Amygdala (tissue), 56 donors: ENCODE measurements at places on chromosomes 3 and 15.

- no peak for DNase-seq
Measured at GRCh38 chr15:77168141-77168540, 97.2 kb upstream of the TSPAN3 start.

DNA sequence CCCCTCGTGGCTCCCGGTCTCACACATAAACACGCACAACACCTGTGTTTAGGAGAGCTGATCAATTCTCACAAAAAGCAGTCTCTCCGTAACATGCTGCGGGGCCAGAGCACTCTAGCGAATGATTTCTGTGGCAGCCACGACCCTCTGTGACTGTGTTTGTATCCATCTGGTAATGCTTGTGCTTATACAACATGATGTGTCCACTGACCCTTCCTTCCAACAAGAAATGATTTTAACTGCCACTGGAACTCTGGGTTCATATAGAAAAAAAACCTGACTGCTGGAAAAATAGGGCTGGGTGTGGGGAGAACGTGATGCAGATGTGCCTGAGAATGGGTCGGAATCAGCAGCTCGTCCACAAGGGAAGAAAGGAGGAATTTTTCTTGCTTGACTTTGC lies 410.2 kb downstream of the GAP43 start:
- no peak for DNase-seq

DNA sequence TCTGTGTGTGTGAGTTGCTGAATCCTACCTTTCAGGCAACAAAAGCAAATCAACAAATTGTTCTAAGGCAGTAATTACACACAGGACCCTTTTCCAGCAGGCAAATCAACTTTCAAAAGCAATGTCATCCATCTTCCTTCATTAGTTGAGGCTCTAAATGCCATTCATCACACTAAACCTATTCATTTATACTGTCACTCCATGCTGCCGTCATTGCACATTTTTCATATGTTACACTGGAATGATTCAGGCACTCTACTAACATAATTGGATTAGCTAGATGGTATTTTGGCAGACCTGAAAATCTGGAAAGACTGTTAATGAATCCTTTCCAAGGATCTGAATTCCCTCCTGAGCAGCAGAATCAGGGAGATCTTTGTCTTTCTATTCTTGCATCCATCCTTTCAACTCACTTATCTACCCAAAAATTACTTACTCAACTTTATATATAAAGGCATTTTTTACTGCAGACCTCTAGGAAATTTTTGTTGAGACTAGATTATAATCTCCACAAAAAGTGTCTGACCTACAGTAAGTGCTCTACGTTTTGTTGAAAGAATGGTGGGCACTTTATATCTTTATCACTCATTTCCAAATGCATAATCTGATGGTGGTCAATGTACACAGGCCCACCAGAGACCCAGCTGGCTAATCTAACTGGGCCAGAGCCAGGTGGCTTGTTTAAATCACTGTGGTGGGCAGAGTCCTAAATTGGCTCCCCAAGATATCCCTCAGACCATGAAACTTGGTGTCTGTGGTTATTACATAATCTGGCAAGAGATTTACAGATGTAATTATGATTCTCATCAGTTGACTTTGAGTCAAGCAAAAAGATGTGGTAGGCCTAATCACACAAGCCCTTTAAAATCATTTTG lies 25.0 kb downstream of the MIX23 start:
- no peak for DNase-seq

DNA sequence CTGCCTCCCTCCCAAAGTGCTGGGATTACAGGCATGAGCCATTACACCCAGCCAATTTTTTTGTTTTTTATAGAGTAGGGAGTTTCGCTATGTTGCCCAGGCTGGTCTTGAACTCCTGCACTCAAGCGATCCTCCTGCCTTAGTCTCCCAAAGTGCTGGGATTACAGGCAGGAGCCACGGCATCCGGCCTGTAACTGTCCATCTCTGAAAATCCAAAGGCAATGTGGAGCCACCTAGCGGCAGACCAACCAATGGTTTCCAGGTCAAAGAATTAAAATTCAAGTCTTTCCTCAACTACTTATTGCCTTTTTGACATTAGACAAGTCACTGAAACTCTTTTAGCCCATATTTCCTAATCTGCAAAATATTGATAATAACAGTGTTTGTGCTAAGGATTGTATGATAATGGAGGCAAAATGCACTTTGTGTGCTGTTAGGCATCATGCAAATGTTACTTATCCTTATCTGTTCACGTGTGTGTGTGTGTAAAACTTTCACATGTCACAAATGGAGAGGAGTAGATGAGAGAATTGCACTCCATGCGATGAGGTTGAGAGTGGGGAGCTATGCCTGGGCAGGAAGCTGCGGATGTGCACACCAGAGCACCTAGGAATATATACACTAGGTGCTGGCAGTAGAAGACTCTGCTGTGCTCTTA lies 48.7 kb downstream of the COL8A1 start:
- DNase-seq = peak; percentile 5

GRCh38 chr15:80754014-80754413 lies 25.2 kb upstream of the CEMIP start:
- DNase-seq = no peak

DNA sequence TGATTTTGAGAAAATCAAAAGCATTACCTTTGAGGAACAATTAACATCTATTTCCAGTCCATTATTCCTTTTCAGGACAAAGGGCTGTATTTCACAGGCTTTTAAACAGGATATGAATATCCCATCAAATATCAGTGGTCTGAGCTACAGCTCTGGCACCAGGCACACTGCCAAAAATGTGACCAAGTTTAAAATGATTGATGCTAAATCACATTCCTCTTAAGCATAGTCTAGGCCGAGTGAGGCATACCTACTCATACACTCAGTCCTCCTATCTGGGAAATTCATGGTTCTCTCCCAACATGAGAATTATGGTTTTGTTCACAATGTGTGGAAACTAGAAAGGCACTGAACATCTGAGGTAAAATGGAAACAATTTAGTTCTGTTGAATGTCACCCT lies 683.5 kb downstream of the TUSC7 start:
- DNase-seq = no peak

DNA sequence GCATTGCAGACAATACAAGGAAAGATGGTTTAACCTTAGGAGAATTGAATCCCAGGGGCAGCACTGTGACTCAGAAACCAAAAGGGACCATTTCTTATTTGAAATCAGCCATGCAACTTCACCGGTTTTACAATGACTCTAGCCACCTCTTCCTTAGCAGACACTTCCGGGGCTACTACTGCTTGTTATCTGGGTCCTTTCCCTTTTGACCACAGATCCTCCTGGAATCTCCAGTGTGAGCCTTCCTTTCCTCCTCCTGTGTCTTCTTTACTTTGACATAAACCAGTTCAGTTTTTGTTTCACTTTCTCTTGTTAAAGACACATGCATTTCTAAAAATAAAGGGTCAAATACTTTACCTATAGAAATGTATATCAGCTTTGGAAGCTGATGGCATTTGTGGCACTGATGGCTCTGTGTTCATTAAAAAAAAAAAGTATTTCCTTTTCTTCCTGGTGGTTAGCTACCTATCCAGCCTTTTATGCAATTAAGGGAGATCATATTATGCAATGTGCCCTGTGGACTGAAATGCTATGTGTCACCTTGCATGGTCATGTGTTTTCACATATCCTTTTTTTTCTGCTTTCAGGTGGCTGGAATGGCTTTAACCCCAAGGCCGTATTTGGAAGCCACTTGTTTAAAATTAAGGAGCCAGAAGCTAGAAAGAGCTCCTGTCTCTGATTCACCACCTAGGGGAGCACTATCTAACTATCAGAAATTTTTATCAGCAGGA lies 296.2 kb downstream of the CHL1 start:
- no peak for DNase-seq

DNA sequence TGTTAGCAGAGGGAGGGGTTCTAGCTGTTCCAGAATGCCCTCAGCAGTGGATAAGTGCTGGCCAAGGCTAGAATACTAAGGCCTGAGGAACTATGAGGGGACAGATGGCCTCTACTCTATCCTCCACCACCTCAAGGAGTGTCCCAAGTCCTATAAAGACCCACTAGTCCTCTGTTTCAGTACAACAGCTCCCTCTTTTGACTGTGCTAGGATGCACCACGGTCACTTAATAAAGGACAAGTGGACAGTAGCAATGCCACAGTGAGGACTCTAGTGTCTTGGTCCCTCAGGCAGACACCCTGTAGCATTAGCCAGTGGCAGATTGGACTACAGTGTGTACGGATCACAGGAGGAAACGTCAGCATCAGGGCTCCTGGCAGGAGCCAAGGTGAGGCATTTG lies 171.8 kb upstream of the PROK2 start:
- no peak for DNase-seq

GRCh38 chr3:169969174-169970095 lies 2.8 kb downstream of the SEC62 start:
- no peak for DNase-seq

DNA sequence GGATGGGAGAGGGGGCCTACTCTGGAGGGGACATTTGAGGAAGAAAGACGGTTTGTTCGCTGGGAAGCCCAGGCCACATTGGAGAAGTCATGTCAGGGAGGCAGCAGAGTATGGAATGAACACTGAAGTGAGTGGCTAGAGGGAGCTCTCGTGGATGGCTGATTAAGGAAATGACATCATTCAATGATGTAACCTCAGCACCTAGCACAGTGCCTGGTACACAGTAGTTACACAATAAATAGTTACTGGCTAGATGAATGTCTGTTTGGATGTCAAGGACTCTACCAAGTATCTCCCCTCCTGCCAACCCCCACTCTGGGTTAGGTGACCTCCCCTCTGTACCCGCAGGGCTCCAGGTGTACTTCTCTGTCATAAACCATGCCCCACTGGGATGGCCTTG lies 121.1 kb downstream of the CLSTN2 start:
- no peak for DNase-seq

- no peak for DNase-seq
Measured at GRCh38 chr15:100194996-100195395, 146.8 kb downstream of the ADAMTS17 start.

DNA sequence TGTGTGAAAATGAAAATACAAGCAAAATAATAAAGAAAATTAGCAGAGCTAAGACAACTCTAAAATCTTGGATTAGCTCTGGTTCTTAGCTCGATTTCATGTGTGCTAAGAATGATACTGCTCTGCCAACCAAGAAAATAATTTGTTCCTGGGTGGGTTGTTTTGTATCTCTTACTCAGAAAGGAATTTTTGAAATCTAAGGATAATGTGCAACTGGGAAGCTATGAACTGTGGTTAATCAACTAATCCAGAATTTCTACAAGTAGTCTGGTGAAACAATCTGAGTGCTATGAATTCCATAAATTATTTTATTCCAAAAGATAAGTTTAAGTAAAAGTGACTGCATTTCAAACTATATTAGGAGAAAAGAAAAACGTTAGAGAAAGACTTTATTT lies 92.0 kb downstream of the TFDP2 start:
- no peak for DNase-seq

- no peak for DNase-seq
Measured at GRCh38 chr15:31131853-31132375, 30.4 kb upstream of the TRPM1 start.

- DNase-seq = no peak
Measured at GRCh38 chr3:170441412-170441811, 22.7 kb downstream of the CLDN11 start.

GRCh38 chr3:31661993-31662670 lies 129.4 kb downstream of the STT3B start:
- DNase-seq = no peak

GRCh38 chr3:132256989-132257388 lies 60.2 kb upstream of the ACP3 start:
- DNase-seq = peak; percentile 35

DNA sequence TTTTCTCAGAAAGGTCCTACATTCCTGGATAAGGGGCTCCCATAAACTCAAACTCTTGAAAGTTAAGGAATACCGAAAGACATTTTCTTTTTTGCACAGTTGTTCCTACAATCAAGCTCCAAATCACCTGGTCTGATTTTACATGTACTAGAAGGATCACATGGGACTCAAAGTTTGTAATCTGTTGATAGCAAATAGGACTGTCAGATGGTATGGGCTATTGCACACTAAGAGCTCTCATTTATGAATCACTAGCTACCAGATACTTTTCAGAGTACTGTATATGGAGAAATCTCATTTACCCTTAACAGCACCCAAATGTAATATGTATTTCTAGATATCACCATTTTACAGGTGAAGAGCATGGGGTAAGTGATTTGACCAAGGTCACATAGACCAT lies 49.5 kb upstream of the CMSS1 start:
- no peak for DNase-seq

DNA sequence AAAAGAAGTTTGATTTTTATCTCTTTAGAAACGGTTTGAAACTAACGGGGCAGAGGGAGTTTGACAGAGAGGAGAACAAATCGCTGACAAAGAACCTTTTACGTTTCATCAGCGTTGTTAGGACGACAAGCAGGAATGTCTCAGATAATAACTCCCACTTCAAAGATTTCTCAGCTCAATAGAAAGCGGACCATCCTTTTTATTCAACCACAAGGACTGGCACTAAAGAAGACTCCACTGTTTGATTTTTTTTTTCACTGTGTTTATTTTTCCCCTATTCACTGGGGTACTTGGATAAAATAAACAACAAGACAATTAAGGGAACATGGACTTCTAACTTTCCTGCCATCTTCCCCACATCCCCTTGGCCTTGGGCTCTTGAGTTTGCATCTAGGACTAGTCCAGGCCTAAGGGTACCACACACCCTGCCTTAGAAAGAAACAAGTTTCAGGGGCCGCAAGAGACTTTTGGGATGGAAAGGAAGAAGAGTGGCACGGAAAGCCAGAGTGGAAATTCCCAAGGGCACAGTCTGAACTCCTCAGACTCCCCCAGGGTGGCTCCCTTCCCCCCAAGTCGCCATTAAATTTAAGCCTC lies 19.0 kb downstream of the ZIC4 start:
- DNase-seq = no peak

- no peak for DNase-seq
Measured at GRCh38 chr3:189171707-189172106, at the start of gene TPRG1. Gene TPRG1, plus strand, starts transcription at chr3:189171971. Its CDS starts 35,414 bp downstream, at chr3:189207385.

DNA sequence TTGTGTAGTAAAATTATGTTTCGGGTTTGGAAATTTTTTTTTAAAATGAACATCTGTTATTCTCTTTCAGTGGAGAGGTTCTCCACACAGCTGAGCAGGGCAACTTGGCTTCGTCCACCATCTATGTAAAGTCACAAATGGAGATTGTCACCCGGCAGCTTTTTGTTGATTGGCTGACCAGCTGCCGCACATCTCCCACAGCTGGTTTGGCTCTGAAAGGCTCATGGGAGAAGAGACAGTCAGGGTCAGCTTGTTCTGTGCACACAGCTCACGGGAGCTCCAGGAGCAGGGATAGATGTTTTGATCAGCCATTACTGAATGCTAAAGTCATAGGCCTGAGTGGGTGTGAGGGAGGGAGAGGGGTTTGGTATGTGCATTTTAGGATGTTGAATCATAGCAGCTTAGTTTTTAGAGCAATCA lies 12.9 kb upstream of the CCDC80 start:
- no peak for DNase-seq
